ENCODE measurements at places on chromosomes 6 and 20. TPM values are rescaled to one million over a fixed set of nuclear protein-coding genes. Genes with fewer than 3 reads are reported as not detected.

- H3K4me3 ChIP-seq: no peak overlapping the region
- H3K4me1 ChIP-seq: no peaks in the 10 kb centered on the region
- DNase-seq: no peak
- no peaks in the 10 kb centered on the region for H3K27me3 ChIP-seq
- no peaks in the 10 kb centered on the region for H3K36me3 ChIP-seq
Observed at GRCh38 chr20:17621229-17621968, 51.5 kb downstream of the DSTN start.

Gene PROCR
- not detected for total RNA-seq

- H3K4me1 ChIP-seq: no peaks in the 10 kb centered on the region
- no peak overlapping the region for H3K4me3 ChIP-seq
- no peak for DNase-seq
- no peak overlapping the region for H3K27ac ChIP-seq
Observed at GRCh38 chr20:29427201-29428060, 1830.0 kb upstream of the DEFB115 start.

Gene HLA-DPA1
- 571 TPM for total RNA-seq

Data from Karpas-422 (cell line).